ENCODE measurements at places on chromosomes 1 and 21. TPM values are rescaled to one million over a fixed set of nuclear protein-coding genes. Genes with fewer than 3 reads are reported as not detected.

GRCh38 chr1:96355521-96355920 lies 366.1 kb upstream of the PTBP2 start:
- H3K4me1 ChIP-seq, result peaks cover 6% of the 10 kb centered on the region
- H3K27ac ChIP-seq, result no peak overlapping the region
- H3K36me3 ChIP-seq, result no peaks in the 10 kb centered on the region
- no peak for DNase-seq

- H3K36me3 ChIP-seq, result no peaks in the 10 kb centered on the region
- DNase-seq, result no peak
- no peak overlapping the region for H3K4me3 ChIP-seq
- no peak overlapping the region for H3K27ac ChIP-seq
Measured at GRCh38 chr1:210938416-210938925, 195.5 kb downstream of the KCNH1 start.

DNA sequence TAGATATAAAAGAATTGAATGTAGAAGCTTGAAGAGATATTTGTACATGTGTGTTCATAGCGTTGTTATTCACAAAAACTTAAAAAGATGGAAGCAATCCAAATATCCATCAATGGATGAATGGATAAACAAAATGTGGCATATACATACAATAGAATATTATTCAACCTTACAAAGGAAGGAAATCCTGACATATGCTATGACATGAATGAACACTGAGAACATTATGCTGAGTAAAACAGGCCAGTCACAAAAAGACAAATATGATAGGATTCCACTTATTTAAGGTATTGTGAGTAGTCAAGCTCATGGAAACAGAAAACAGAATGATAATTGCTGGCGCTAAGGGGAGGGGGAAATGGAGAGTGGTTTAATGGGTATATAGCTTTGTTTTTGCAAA lies 47.0 kb upstream of the DYRK1A start:
- no peaks in the 10 kb centered on the region for H3K4me1 ChIP-seq
- DNase-seq, result no peak
- no peaks in the 10 kb centered on the region for H3K27me3 ChIP-seq
- H3K4me3 ChIP-seq, result no peak overlapping the region
- H3K27ac ChIP-seq, result no peak overlapping the region
- no peaks in the 10 kb centered on the region for H3K36me3 ChIP-seq

- no peak for DNase-seq
- H3K4me1 ChIP-seq, result no peaks in the 10 kb centered on the region
- no peaks in the 10 kb centered on the region for H3K36me3 ChIP-seq
- no peaks in the 10 kb centered on the region for H3K27me3 ChIP-seq
Measured at GRCh38 chr1:226790545-226791181, 51.6 kb upstream of the ITPKB start.

DNA sequence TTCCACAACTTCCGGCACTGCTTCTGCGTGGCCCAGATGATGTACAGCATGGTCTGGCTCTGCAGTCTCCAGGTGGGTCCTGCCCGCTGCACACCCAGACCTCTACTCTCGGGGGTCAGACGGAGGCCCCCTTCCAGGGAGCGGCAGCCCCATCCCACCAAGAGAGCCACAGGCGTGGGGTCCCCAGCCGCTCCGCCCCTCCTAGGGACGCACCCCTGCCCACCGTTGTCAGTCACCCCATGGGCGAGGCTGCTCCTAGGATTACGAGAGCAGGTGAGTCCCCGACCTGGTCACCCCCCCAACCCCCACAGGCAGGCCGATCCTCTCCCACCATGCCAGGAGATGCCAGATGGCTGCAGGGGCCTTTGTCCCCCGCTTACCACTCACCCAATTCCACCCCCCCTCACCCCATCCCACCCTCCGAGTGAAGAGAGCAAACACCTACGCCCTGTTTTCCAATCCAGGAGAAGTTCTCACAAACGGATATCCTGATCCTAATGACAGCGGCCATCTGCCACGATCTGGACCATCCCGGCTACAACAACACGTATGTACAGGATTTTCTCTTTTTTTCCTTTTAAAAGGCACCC lies 107.0 kb downstream of the PDE9A start:
- no peaks in the 10 kb centered on the region for H3K4me1 ChIP-seq
- no peaks in the 10 kb centered on the region for H3K36me3 ChIP-seq
- H3K27ac ChIP-seq, result no peak overlapping the region
- no peak for DNase-seq
- no peak overlapping the region for H3K4me3 ChIP-seq

DNA sequence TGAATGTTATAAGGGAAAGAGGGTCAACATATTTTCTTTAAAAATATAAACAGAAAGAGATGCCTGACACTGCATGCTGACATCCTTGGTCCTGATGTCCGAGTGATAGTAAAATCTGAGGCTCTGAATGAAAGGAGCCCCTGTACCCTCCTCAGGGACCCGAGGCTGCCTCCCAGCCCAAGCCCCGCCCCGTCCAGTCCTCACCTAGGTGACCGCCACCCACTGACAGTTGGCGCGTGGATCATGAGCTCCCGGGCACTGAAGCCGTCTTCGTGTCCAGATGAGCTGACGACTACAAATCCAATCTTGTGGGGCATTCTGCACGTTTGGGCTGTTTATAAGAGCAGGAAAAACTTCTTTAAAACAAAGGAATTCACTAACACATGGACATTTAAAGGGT lies 4.9 kb downstream of the CEP104 start:
- no peaks in the 10 kb centered on the region for H3K27me3 ChIP-seq
- H3K4me1 ChIP-seq, result peaks cover 8% of the 10 kb centered on the region
- no peaks in the 10 kb centered on the region for H3K36me3 ChIP-seq
- H3K4me3 ChIP-seq, result no peak overlapping the region
- no peak overlapping the region for H3K27ac ChIP-seq
- DNase-seq, result no peak

GRCh38 chr1:23101101-23101827 lies 67.4 kb downstream of the LUZP1 start:
- peak overlapping the region; percentile 14 for H3K4me3 ChIP-seq

GRCh38 chr1:158124034-158124433 lies 56.7 kb upstream of the CD1D start:
- no peaks in the 10 kb centered on the region for H3K36me3 ChIP-seq
- no peak overlapping the region for H3K4me3 ChIP-seq
- no peaks in the 10 kb centered on the region for H3K4me1 ChIP-seq
- peak; percentile 22 for DNase-seq
- H3K27ac ChIP-seq, result no peak overlapping the region

GRCh38 chr1:168472223-168472622 lies 71.6 kb downstream of the XCL2 start:
- no peak overlapping the region for H3K27ac ChIP-seq
- H3K4me3 ChIP-seq, result no peak overlapping the region
- H3K27me3 ChIP-seq, result no peaks in the 10 kb centered on the region
- no peak for DNase-seq
- no peaks in the 10 kb centered on the region for H3K4me1 ChIP-seq

GRCh38 chr1:232305050-232305449 lies 324.9 kb downstream of the SIPA1L2 start:
- peaks cover 17% of the 10 kb centered on the region for H3K27me3 ChIP-seq
- no peak for DNase-seq
- H3K27ac ChIP-seq, result no peak overlapping the region
- no peaks in the 10 kb centered on the region for H3K4me1 ChIP-seq
- H3K36me3 ChIP-seq, result no peaks in the 10 kb centered on the region
- H3K4me3 ChIP-seq, result no peak overlapping the region

DDR2 gene
- total RNA-seq, result 0.35 TPM

CNKSR1 gene
- 33.4 TPM for total RNA-seq

DCLRE1B gene
- 10.1 TPM for total RNA-seq

RBM11 gene
- 2.4 TPM for total RNA-seq
